ENCODE measurements at places on chromosomes 11 and 22. TPM values are rescaled to one million over a fixed set of nuclear protein-coding genes. Genes with fewer than 3 reads are reported as not detected.

DNA sequence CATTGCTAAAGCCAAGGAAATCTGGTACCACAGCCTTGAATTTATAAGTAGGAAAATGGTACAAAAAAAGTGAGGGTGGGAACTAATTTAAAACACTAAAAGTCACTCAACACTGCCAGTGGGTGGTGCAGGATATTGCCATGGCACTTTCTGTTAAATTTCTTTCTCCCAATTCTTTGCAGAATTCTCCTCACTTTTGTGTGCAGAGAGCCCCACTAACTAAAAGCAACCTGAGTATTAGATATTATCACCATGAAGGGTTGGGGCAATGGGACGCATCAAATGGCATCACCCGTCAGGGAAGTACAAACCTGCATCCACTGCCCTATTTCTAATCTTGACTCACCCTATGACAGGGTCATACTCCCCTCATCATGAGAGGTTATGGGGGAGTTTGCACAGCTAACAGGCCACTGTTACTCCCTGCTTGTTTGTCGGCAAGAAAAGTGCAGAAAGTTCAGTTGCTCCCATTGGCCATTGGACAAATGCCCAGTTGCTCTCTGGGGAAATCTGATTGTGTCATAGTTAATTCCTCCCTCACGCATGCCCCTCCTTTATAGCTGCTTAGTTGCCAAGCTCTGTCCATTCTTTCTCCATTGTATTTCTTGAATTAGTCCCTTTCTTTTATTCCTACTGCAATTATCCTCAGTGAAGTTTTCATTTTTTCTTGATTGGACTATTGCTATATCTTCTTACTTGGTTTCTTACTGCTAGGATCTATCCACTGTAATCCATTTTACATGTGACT is 93.8 kb upstream of the BLID start:
- no peak overlapping the region for H3K4me3 ChIP-seq
- no peak for DNase-seq
- no peak overlapping the region for H3K27ac ChIP-seq

GRCh38 chr22:36301384-36301828 is 48.5 kb downstream of the APOL1 start:
- peaks cover 17% of the 10 kb centered on the region for H3K36me3 ChIP-seq
- DNase-seq = peak; percentile 83
- no peaks in the 10 kb centered on the region for H3K27me3 ChIP-seq
- H3K4me3 ChIP-seq = no peak overlapping the region

The HTR3A gene
- not detected for total RNA-seq

- no peak for DNase-seq
- H3K4me3 ChIP-seq = no peak overlapping the region
- H3K4me1 ChIP-seq = peaks cover 12% of the 10 kb centered on the region
- no peaks in the 10 kb centered on the region for H3K36me3 ChIP-seq
Observed at GRCh38 chr11:116168459-116168787, 604.4 kb downstream of the BUD13 start.

The TIMP3 gene
- 86.4 TPM for total RNA-seq

DNA sequence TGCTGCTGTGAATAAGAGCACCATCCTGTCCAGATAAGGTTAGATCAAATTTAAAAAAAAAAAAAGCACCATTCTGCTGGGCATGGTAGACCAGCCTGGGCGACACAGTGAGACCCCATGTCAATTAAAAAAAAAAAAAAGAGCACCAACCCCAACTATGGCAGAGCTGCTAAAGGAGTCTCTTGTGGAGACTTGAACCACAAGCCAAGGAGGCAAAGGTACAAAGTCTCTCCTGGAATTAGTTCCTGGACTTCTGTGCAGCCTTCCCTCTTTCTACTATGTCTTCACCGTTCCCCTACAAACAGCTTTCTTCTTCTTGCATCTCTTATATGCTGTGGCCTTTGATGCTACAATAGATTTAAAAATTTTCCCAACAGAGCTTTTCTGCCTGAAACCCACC is 1.3 kb downstream of the PIK3C2A start:
- H3K4me3 ChIP-seq = peak overlapping the region; percentile 99
- no peak for DNase-seq
- H3K27ac ChIP-seq = peak overlapping the region; percentile 100
- no peaks in the 10 kb centered on the region for H3K27me3 ChIP-seq

All from Caco-2 (cell line).